Caudate nucleus (tissue), 63 donors: ENCODE measurements at places on chromosomes 1 and 21.

DNA sequence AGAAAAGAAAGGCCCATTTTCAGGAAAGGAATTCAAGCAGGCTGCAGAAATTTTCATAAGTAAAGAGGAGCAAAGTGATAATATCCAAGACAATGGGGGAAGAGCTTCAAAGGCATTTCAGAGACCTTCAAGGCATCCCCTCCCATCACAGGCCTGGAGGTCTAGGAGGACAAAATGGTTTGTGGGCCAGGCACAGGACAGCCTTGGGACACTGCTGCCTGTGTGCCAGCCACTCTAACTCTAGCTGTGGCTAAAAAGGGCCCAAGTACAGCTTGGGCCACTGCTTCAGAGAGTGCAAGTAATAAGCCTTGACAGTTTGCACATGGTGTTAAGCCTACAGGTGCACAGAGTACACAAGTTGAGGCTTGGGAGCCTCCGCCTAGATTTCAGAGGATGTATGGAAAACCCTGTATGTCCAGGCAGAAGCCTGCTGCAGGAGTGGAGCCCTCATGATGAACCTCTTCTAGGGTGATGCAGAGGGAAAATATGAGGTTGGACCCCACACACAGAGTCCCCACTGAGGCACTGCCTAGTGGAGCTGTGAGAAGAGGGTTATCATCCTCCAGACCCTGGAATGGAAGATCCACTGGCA lies 51.8 kb upstream of the ZSWIM5 start:
- no peak for DNase-seq

DNA sequence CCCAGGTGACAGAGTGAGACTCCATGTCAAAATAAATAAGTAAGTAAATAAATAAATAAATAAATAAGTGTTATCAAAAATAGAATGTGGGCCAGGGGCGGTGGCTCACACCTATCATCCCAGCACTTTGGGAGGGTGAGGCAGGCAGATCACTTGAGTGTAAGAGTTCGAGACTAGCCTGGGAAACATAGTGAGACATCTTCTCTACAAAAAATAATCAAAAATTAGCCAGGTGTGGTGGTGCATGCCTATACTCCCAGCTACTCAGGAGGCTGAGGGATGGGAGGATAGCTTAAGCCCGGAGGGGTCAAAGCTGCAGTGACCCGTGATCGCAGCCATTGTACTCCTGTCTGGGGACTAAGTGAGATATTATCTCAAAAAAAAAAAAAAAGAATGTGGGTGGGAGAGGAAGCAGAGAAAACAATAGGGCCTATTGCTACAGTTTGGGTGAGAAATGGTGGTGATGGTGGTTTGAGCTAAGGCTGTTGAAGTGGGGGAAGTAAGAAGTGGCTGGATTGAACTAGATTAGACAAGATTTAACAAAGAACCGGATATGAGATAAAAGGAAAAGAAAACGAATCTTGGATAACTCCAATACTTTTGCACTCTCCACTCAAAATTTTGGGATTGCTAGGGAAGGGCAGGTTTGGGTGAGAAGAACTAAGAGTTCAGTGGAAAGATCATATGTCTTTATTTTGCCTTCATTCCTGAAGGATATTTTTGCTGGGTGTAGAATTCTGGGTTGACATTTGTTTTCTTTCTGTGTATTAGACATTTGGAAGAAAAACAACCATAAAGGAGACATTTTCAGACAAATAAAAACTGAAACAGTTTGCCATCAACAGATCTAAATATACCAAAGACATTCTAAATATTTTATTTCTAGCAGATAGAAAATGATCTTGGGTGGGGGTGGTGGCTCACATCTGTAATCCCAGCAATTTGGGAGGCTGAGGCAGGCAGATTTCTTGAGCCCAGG lies 57.1 kb upstream of the SPOCD1 start:
- no peak for DNase-seq

- DNase-seq: no peak
Measured at GRCh38 chr1:48726557-48727215, 50.0 kb downstream of the BEND5 start.

DNA sequence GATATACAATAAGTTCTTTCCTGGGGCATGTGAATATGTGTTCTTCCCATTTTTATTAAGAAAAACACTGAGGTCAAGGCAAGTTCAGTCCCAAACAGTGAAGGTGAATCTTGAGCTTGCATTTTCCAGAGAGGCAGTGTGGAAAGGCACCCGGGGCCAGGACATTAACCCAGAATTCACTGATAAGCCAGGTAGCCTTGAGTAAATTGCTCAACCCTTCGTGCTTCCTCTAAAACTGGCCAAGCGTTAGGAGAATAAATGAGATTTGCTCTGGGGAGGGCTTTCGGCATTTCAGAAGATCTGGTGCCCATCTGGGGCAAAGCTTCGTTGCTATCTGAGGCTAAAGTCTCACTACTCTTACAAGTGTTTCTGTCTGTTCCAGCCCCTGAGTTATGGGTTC lies 57.1 kb upstream of the KAZN start:
- no peak for DNase-seq

DNA sequence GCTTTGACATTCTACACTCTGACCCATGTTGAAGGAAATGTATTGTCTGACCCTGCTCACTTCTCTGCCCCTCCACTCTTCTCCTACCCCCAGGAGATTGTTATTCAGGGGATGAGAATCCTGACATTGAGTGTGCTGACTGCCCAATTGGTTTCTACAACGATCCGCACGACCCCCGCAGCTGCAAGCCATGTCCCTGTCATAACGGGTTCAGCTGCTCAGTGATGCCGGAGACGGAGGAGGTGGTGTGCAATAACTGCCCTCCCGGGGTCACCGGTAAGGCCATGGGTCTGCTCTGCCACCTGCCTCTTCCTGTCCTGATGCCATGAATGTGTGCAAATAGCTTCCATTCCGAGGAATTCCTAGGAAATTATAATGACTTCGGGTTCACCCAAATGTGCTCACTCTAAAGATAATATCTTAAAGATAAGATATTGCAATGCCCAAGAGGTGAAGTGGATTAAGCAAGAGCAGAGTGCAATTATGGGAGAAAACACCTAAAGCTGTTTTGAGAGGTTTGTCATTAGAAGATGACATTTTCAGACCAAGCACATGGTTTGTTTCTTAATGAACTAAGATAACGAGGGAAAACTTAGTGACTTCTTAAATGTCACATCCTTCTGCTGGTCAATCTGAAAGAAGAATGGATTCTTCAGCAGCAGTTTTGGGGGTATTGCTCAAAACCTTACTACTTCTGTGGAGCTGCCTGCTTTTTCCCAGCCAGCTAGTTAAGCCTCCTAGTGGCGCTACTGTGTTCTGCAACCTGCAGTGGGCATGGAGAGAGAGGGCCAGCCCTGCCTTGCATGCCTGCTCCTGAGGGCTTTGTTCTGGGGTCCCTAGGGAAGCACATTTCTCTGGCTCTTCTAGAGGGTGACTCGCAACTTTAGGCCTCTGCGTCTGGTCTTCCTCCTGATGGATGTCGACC lies 41.6 kb downstream of the LAMC2 start:
- no peak for DNase-seq

DNA sequence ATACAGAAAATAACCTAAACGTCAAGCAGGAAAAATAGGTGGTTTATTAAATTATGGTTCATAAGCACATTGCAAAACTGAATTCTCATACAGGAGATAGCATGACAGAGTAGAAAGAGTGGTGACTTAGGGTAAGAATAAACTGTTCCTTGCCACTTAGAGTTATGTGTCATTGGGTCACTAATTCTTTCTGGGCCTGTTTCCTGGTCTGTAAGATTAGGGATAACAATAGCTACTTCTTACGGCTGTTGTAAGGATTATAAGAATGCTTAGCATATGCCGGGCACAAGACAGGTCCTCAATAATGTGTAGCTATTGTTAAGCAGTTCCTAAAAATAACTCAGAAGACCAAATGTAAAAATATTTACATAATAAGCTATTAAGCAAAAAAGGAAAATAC lies 24.2 kb downstream of the SNRNP40 start:
- no peak for DNase-seq

- DNase-seq: no peak
Measured at GRCh38 chr1:175773571-175773970, 30.2 kb upstream of the TNR start.

DNA sequence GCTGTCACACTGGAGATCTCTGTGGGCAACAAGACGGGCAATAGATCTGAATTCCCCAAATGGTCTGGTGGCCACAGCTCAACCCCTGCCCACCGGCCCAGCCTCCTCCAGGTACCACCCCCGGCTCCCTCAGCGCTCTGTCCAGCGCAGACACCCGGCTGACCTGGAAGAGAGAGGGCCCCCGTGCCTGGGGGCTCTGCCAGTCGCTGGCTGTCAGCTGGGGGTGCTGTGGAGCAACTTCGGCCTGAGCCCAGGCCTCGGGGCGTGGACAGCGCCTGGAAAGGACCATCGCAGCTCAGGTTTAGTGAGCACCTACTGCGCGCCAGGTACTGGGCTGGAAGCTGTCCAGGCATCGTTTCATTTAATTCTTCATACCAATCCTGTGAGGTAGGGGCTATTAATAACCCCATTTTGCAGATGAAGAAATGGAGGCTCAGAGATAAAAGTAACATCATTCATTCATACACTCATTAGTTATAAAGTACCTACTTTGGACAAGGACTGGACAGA lies 51.0 kb downstream of the AHDC1 start:
- DNase-seq: no peak

- no peak for DNase-seq
Measured at GRCh38 chr1:222195857-222196256, 352.0 kb downstream of the HHIPL2 start.

DNA sequence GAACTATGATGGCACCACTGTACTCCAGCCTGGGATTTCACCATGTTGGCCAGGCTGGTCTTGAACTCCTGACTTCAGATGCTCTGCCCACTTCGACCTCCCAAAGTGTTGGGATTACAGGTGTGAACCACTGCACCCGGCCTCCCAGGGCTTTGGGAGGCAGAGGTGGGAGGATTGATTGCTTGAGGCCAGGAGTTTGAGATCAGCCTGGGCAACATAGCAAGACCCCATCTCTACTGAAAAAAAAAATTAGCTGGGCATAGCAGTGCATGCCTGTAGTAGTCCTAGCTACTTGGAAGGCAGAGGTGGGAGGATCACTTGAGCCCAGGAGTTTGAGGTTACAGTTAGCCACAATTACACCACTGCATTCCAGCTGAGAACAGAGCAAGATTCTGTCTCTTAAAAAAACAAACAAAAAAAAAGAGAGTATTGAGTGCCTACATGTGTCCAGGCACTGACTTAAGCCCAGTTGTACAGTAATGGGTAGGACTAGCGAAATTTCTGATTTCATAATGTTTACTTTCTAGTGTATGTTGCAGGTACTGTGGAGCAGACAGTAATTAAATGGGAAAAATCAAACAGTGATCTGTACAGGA lies 4.2 kb downstream of the MANEAL start:
- DNase-seq: no peak

DNA sequence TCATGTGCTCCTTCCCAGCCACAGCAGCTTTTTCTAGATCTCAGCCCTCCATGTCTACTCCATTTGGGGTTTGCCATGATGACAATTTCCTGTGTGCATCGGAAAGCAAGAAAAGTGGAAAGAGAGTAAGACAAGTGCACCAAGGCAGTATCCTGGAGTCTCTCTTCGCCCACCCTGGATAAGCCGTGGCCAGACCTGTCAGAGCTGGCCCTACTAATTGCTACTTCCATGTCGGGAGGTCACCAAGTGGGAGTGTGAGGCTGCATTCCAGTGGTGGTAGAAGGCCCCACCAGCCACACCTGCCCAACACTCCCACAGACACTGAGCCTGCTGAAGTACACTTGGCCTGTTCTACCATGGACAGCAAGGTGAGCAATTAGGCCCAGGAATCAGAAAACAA lies 14.0 kb upstream of the LORICRIN start:
- DNase-seq: no peak

GRCh38 chr1:41626616-41627375 lies 142.3 kb upstream of the EDN2 start:
- no peak for DNase-seq

GRCh38 chr1:46405197-46405555 lies 11.1 kb downstream of the FAAH start:
- DNase-seq: no peak

DNA sequence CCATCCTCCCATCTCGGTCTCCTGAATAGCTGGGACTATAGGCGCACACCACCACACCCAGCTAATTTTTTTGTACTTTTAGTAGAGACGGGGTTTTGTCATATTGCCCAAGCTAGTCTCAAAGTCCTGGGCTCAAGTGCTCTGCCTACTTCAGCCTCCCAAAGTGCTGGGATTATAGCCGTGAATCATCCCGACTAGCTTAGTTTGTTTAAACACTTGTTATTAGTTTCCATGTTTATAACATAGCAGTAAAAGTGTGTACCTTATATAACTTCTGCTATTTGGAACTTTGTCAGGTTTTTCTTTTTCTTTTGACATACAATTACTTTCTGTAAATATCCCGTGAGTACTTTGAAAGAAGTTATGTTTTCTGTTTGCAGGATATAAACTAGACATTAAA lies 60.6 kb upstream of the C1orf21 start:
- no peak for DNase-seq

DNA sequence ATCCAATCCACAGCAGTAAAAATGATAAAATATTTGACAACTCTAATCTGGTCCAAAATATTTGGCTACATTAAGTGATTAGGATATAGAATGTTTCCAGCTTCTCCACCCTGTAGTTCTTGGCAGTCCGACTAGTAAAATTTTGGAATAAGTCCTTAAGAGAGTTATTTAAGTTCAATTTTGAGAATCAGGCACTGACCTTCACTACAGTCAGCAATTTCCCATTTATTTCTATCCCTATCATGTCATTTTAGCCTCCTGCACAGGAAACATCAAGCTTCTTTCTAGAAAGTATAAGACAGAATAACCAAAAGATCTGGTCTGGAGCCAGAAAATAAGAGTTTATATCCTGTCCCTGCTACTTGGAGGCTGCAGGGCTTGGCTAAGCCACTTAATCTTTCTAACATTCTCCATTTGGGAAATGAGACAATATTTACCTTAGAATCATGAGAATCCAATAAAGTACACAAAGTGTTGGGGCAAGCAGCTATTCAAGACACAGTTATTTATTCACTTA lies 162.2 kb downstream of the DPYD start:
- no peak for DNase-seq

- no peak for DNase-seq
Measured at GRCh38 chr1:160437432-160438316, 37.3 kb downstream of the VANGL2 start.

DNA sequence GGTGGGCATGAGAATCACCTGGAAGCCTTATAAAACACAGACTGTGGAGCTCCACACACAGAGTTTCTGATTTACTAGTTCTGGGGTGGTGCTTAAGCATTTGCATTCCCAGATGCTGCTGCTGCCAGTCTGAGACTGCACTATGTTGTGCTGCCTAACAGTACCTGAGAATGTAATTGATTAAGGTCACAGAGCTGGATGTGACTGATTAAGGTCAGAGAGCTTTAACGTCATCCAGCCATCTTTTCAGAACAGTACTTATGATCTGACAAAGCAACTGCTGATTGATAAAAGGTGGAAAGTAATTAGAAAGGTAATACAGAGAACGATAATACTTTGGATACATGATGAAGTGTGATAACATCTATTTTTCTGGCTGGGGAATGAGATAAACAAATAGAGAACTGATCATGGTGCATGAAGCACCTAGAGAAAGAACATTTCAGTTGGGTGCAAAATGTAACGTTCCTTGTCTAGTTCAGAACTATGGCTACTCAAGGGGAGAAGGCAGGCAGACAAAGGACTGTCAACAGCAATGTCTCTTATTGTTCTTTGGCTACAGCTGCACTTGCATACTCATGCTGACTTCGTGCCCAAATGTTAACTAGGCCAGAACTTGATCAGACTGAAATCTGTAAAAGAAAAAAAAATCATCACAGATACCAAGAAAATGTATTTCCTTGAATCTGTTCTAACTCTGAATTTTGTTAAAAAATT lies 3.7 kb upstream of the UCK2 start:
- DNase-seq: no peak
